ENCODE measurements at places on chromosomes 5 and 9.

GRCh38 chr5:111863801-111864200 is 106.8 kb upstream of the NREP start:
- no peak for DNase-seq

DNA sequence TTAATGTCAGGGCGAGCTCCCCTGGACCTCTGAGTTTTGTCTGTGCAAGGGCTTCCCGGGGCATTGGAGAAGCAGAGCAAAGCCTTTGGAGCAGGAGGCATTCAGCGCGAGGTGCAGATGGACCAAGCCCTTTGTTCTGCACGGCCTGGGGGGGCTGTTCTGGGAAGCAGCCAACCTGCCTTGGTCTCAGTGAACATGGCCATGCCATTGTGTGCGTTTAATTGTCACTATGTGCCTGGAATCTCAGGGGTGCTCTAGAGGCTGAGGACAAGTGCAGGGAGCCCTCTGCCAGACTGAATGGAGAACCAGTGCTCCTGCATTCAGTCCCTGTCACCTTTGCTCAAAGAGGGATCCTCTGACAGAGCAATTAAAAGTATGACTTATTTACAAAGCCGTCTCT is 329.4 kb downstream of the IRX1 start:
- DNase-seq: no peak

DNA sequence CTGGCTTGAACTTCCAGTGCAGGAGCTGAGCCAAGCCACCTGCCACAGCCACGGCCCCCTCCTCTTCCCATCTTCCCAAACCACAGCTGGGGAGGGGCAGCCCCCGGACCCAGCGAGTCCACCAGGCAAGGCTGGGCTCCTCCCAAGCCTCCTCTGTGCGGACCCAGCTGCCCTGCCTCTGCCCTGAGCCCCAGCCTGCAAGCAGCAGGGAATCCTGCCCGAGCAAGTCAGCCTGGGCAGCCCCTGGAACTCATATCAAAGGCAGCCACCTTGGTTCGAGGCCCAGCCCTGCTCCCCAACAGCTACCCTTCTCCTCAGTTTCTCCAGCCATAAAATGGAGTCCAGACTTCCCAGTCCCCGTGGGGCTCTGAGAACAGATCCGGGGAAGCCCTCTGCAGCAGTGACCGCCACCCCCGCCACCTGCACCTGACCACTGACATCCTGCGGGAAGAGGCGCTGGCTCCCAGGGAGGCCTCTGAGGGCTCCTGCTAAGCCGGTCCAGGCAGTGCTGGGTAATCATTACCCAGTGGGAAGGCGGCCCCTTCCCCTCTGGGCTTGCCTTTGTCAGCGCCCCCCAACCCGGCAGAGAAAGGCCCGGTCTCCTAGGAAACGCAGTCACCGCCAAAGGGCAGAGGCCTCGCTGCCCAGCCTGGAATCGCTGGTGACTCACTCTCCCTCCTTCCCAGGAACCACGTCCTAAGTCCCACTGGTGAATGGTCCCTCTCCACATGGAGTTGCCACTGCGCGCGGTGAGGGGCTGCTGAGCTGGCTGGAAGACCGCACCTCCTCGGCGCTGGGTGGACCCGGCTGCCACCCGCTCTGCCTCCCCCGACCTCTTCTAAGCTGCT is 1.5 kb downstream of the VAV2 start:
- peak; percentile 95 for DNase-seq

GRCh38 chr9:10661994-10662393 is 49.2 kb upstream of the PTPRD start:
- no peak for DNase-seq

DNA sequence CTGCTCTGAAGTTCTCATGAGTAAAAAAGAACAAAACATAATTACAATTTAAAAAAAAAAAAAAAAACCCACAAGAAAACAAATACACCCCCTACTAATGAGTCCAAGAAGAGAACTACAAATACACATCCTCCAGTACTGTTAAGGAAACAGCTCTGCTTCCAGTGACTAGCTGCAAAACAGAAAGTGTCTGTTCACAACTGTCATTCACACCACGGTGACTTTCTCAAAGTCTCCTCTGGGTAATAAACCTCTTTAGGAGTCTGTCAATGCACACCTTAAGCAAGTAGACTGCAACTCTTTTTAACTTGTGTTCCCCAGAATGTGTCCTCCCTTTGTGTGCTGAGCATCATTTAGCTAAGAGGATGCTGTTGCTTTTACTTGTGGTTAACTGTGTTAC is 6.2 kb downstream of the REEP5 start:
- no peak for DNase-seq

GRCh38 chr9:88653911-88654310 is 118.9 kb downstream of the NXNL2 start:
- no peak for DNase-seq

- peak; percentile 74 for DNase-seq
Measured at GRCh38 chr5:64147849-64148441, 17.7 kb upstream of the RNF180 start.

- DNase-seq: no peak
Measured at GRCh38 chr9:84068872-84069271, 88.3 kb downstream of the RMI1 start.

GRCh38 chr9:110256380-110257096 is at the start of gene TXN:
Gene TXN, minus strand, starts transcription at chr9:110256507. Its CDS starts 72 bp downstream, at chr9:110256435.
- peak; percentile 96 for DNase-seq

- no peak for DNase-seq
Measured at GRCh38 chr5:90353254-90353653, 56.3 kb downstream of the CETN3 start.

DNA sequence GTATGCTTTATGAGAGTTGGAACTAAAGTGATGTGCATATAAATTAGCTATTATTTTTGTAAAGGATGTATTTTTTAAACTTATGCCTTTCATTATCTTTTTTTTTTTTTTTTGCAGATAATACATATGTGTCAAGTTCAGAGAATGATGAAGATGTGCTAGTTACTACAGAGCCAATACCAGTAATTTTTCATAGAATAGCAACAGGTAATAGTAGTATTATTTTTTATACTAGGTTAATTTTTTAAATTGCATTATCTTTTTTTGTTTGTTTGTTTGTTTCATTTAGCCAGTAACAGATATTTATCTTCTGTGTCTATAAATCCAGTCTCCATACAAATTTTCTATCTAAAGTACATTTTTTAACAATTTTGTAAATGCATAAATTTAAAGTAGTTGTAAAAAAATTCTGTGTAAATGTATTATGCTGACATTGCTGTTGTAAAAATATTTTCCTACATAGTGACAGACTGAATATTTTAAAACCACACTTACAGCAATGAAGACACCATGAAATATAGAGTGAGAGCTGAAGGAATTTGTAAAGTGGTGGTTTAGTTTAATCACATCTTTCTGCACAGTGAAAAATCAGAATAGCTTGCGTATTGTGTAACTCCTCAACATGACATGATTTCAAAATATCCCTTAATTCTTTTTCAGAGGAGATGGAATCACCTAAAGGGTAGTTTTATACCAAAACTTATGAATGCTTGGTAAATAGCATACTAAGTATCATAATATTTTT is 93.3 kb downstream of the PARP8 start:
- DNase-seq: no peak

DNA sequence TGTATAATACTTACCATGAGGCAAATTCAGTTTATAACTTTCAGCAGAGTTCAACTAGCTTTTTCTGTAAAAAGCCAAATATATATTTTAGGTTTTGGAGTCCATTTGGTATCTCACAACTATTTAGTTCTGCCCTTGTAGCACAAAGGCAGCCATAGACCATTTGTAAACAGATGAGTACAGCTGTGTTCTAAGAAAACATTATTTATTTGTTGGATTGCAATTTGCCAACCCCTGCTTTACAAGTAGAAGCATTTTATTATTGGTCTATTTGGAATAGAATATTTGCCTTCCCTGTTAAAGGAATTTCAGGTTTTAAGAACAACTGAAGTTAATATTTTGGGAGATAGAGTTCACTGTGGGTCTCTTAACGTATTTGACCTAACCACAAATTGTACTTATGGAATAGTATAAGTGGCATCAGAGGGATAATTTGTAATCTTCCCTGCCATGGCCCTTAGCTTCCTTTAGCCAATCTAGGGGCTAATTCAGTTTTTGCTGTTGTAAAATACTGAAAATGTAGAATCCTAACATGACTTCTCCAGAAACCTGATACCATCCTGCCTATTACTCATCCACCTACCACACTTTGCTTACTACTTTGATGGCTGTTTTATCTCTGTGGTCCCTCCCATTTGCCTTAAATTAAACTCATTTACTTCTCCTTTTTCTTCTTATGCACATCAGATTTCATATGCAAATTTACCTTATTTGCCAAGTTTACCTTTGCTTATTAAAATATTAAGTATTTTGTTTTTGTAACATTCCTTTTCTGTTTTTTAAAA is 109.2 kb downstream of the DMXL1 start:
- no peak for DNase-seq

DNA sequence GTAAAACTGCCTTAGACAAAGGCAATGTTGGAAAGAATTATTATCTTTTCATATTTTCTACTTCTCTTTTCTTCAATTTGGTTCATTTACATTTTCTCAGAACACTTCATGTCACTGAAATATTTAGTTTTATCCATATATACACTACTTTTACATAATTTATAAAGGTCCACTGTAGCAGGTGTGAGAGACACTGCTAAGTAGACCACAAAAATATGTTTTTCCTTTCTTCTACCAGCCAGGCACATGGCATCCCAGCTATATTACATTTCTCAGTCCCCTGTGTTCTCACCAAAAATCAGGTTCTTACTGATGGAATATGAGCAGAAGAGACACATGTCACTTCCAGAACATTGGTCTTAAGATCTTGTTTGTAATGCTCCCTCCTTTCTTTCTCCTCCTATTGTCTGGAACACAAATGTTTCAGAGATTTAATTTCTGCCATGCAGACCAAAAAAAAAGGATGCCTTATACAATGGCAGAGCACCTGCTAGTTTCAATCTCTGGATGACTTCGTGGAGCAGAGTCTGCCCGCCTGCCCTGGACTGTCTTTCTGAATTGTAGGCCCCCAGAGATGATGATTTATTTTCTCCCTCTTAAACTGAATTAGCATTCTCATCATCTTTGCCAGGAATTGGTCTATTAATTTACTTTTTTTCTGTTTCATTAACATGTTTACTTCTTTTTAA is 125.4 kb upstream of the ACOT12 start:
- DNase-seq: no peak

- no peak for DNase-seq
Measured at GRCh38 chr5:29321591-29321990, 1871.9 kb upstream of the CDH6 start.

GRCh38 chr5:142587354-142587965 is 98.4 kb downstream of the FGF1 start:
- peak; percentile 61 for DNase-seq

- DNase-seq: no peak
Measured at GRCh38 chr5:6730407-6730806, 17.2 kb downstream of the TENT4A start.

DNA sequence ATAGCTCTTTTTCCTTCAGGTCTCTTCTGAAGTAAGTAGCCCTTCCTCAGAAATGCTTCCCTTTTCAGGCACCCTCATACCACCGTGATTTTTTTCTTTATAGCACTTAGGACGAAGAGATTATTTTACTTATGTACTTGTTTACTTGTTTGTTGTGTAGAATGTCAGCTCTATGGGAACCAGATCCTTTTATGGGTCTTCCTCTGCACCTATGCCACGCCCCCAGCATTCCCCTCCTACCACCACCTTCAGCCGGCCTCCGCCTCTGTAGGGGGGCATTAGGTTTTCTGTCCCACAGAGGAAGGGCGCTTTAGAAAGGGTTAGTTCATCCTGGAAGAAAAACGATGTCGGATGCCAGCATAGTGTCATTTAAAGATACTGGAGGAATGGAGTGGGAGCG is 1.8 kb downstream of the CDKN2B-AS1 start:
- no peak for DNase-seq

GRCh38 chr9:120014796-120015195 is 565.2 kb downstream of the CDK5RAP2 start:
- DNase-seq: no peak

- no peak for DNase-seq
Measured at GRCh38 chr9:37596504-37596903, 4.1 kb upstream of the TOMM5 start.

GRCh38 chr5:66739021-66739420 is 142.8 kb downstream of the MAST4 start:
- no peak for DNase-seq

- DNase-seq: no peak
Measured at GRCh38 chr9:88993871-88994460, 2.7 kb downstream of the S1PR3 start.

- no peak for DNase-seq
Measured at GRCh38 chr9:112175796-112176315, 759 bp upstream of the SUSD1 start.

- no peak for DNase-seq
Measured at GRCh38 chr5:107331882-107332281, 338.9 kb downstream of the EFNA5 start.

GRCh38 chr5:134374232-134374631 is 2.9 kb downstream of the UBE2B start:
- no peak for DNase-seq

GRCh38 chr9:17082343-17083064 is 52.3 kb upstream of the CNTLN start:
- DNase-seq: peak; percentile 48

- no peak for DNase-seq
Measured at GRCh38 chr5:51047369-51047768, 335.9 kb upstream of the ISL1 start.

DNA sequence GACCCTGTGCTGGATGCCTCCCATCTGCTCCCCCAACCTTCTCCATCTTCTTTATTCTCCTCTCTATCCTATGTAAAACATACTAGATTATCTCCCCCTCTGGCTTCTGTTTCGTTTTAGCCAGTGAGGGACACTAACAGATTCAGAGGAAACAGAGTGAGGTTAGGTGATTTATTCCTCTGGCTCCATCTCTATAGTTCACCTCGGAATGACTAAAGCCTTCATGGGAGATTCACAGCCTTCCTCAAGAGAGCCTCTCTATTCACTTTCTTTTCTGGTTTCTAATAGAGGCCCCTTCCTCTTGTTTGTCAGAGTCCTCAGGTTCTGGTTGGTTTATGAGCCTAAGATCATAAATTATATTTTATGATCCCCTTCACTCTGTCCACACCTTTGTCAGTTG is 633.1 kb upstream of the TYRP1 start:
- no peak for DNase-seq

GRCh38 chr5:63145167-63145566 is 566.5 kb downstream of the LRRC70 start:
- DNase-seq: no peak

GRCh38 chr5:137705106-137705505 is 30.8 kb downstream of the KLHL3 start:
- no peak for DNase-seq

- no peak for DNase-seq
Measured at GRCh38 chr9:13166996-13167395, 112.5 kb downstream of the MPDZ start.

GRCh38 chr9:13481274-13481673 is 201.8 kb upstream of the MPDZ start:
- no peak for DNase-seq

DNA sequence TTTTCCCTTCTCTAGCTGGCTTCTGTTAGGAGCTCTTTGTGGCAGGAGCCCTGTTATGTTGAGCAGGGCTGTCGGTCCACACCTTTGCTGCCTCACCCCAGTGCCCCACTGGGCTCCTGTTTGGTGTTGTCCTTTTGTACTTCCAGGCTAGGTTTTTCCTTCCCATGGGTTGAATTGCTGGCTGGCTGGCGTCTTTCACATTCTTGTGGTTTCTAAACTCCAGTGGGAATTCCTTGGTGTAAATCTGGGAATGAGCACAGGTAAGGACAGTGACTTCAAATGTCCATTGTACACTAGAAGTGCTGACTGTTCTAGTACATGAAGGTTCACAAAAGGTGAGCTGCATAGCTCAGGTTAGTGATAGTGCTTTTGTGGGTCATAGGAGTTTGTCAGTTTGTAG is 30.4 kb downstream of the RASGRF2 start:
- DNase-seq: no peak

Measured in hepatocyte (in vitro differentiated cells).